ENCODE measurements at places on chromosomes 6 and 20.
A peak's percentile ranks its signal among the peaks of the same experiment; 100 is the strongest.

DNA sequence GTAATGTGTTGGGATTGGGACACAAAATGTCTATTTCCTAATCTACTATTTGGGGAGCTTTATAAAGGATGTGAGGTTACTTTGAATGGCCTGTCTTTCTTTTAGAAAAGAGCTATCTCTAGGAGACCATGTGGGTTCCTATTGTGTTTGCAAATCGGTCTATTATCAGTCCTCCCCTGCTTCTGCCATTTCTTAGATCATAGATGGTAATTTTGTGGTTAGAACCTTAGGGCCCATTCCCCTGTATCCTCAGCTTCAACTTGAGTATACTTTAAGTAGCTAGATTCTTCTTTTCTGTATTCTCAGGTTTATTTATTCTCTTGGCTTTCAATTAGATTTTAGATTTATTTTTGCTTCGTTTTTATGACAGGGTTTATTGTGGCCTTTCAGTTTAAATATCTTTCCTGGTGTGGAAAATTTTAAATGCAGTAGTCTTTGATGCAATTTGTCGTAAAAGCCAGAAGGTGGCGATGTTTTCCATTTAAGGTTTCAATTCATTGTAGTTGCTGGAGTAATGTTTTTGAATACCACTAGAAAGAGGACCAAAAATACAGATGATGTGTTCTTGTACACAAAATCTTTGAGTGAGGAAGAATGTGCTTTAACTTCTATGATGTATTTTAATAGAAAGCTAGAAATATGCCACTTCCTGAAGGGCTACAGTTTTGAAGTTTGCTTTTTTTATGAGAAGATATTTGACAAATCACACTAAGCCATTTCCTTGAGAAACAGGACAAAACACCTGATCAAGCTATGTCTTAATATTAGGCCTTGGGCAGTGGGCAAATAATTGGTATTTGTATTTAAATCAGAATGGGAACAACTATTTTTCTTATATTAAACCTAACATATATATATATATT lies 20.3 kb downstream of the TBPL1 start:
- H3K4me1 ChIP-seq = peaks cover 8% of the 10 kb centered on the region
- H3K27ac ChIP-seq = no peak overlapping the region
- H3K27me3 ChIP-seq = no peaks in the 10 kb centered on the region

DNA sequence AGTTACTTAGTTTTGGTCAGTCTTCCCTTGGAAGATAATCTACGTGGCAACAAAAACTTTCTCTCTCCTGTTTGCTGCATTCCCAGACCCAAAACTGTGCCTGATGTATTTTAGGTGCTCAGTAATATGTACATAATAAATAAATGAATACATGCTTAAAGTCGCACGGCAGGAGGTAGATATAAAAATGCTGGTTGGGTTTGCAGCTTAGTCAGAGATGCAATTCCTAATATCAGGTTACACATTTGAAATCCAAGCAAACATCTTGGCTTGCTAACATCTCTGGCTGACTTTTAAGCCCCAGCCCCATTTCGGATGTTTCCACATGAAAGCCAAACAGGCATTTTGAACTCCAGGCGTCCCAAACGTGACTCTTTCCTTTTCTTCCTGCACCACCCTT lies 91.0 kb downstream of the KCNQ5 start:
- no peak overlapping the region for H3K27ac ChIP-seq
- peaks cover 2% of the 10 kb centered on the region for H3K36me3 ChIP-seq
- peaks cover 10% of the 10 kb centered on the region for H3K4me1 ChIP-seq
- no peak for DNase-seq
- H3K4me3 ChIP-seq = no peak overlapping the region

DNA sequence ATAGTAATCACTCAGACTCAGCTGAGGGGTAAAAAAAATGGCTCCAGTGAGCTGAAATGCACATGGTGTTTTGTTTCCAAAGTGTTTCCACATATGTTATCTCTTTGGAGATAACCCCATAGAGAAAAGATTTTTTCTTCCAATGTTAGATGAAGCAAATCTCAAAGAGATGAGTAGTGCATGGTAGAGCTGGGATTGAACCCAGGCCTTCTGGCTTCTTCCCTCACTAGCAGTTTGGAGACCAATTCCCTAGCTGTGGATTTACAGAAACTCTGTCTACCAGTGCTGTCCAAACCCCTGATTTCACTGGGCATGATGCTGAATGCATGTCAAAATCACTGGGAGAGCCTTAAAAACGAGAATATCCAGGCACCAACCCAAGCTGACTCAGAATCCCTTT lies 165.1 kb downstream of the LRFN2 start:
- H3K27ac ChIP-seq = no peak overlapping the region
- no peaks in the 10 kb centered on the region for H3K36me3 ChIP-seq
- no peak overlapping the region for H3K4me3 ChIP-seq
- no peaks in the 10 kb centered on the region for H3K4me1 ChIP-seq

- no peak overlapping the region for H3K4me3 ChIP-seq
- no peaks in the 10 kb centered on the region for H3K27me3 ChIP-seq
- DNase-seq = no peak
- H3K27ac ChIP-seq = no peak overlapping the region
- H3K4me1 ChIP-seq = no peaks in the 10 kb centered on the region
Measured at GRCh38 chr6:154830771-154831170, 97.6 kb downstream of the SCAF8 start.

GRCh38 chr6:145147981-145148749 lies 587.2 kb downstream of the EPM2A start:
- H3K36me3 ChIP-seq = no peaks in the 10 kb centered on the region
- no peaks in the 10 kb centered on the region for H3K27me3 ChIP-seq
- peaks cover 26% of the 10 kb centered on the region for H3K4me1 ChIP-seq
- H3K27ac ChIP-seq = no peak overlapping the region
- no peak for DNase-seq
- H3K4me3 ChIP-seq = no peak overlapping the region

GRCh38 chr20:59774921-59775686 lies 158.3 kb downstream of the SYCP2 start:
- no peak overlapping the region for H3K4me3 ChIP-seq
- no peaks in the 10 kb centered on the region for H3K27me3 ChIP-seq
- no peak overlapping the region for H3K27ac ChIP-seq
- no peak for DNase-seq

- no peak overlapping the region for H3K4me3 ChIP-seq
- peaks cover 2% of the 10 kb centered on the region for H3K36me3 ChIP-seq
- H3K4me1 ChIP-seq = no peaks in the 10 kb centered on the region
- no peak for DNase-seq
- H3K27me3 ChIP-seq = no peaks in the 10 kb centered on the region
Measured at GRCh38 chr6:136169394-136170148, 80.5 kb downstream of the MTFR2 start.

- peaks cover 17% of the 10 kb centered on the region for H3K4me1 ChIP-seq
- H3K27ac ChIP-seq = no peak overlapping the region
- no peaks in the 10 kb centered on the region for H3K36me3 ChIP-seq
Measured at GRCh38 chr6:36127462-36128016, 2.8 kb upstream of the MAPK13 start.

GRCh38 chr20:62908971-62909791 lies 17.1 kb downstream of the DIDO1 start:
- no peak overlapping the region for H3K27ac ChIP-seq
- H3K4me1 ChIP-seq = peaks cover 4% of the 10 kb centered on the region
- no peak overlapping the region for H3K4me3 ChIP-seq
- H3K27me3 ChIP-seq = no peaks in the 10 kb centered on the region

DNA sequence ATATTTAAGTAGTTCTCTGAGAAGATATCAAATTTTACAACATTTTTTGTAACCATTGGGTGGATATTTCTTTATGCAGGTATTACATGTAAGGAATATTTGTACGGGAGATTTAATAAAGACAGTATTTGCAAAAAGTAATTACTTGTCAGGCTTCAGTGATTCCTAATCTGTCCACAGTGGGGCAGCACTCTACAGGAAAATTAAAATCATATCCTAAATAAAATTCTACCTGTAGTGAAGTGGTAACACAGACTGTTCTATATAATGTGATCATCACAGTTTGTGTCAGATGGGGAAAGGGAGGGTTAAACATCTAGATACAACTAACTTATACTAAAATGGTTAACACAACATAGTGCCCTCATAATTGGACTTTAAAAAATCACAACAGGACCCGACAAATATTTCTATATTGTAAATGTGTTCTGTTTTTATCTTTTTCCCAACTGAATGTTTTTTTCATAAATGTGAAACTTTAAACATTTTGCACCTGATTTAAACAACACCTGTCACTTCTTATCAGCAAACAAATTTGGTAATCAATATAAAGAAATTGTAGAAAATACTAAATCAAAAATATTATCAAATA lies 145.6 kb upstream of the MANEA start:
- no peak overlapping the region for H3K4me3 ChIP-seq
- no peak overlapping the region for H3K27ac ChIP-seq

- H3K36me3 ChIP-seq = peaks cover 2% of the 10 kb centered on the region
- no peak overlapping the region for H3K27ac ChIP-seq
- H3K4me1 ChIP-seq = peaks cover 26% of the 10 kb centered on the region
- H3K4me3 ChIP-seq = no peak overlapping the region
- no peaks in the 10 kb centered on the region for H3K27me3 ChIP-seq
Measured at GRCh38 chr6:16494793-16495192, 256.4 kb downstream of the GMPR start.

- H3K4me3 ChIP-seq = no peak overlapping the region
- no peak overlapping the region for H3K27ac ChIP-seq
- no peaks in the 10 kb centered on the region for H3K27me3 ChIP-seq
- DNase-seq = no peak
- H3K36me3 ChIP-seq = peaks cover 5% of the 10 kb centered on the region
- H3K4me1 ChIP-seq = peaks cover 8% of the 10 kb centered on the region
Measured at GRCh38 chr20:9485614-9486340, 28.6 kb upstream of the LAMP5 start.

GRCh38 chr6:151698931-151699700 lies 108.4 kb upstream of the ESR1 start:
- H3K27ac ChIP-seq = no peak overlapping the region
- no peaks in the 10 kb centered on the region for H3K4me1 ChIP-seq
- no peak overlapping the region for H3K4me3 ChIP-seq
- DNase-seq = no peak
- H3K36me3 ChIP-seq = no peaks in the 10 kb centered on the region

GRCh38 chr6:169243661-169244060 lies 10.0 kb downstream of the THBS2 start:
- H3K27ac ChIP-seq = no peak overlapping the region
- no peaks in the 10 kb centered on the region for H3K36me3 ChIP-seq
- no peak overlapping the region for H3K4me3 ChIP-seq
- H3K4me1 ChIP-seq = no peaks in the 10 kb centered on the region

GRCh38 chr6:11805259-11806053 lies 26.9 kb upstream of the ADTRP start:
- H3K27me3 ChIP-seq = peaks cover 3% of the 10 kb centered on the region
- no peak overlapping the region for H3K4me3 ChIP-seq

DNA sequence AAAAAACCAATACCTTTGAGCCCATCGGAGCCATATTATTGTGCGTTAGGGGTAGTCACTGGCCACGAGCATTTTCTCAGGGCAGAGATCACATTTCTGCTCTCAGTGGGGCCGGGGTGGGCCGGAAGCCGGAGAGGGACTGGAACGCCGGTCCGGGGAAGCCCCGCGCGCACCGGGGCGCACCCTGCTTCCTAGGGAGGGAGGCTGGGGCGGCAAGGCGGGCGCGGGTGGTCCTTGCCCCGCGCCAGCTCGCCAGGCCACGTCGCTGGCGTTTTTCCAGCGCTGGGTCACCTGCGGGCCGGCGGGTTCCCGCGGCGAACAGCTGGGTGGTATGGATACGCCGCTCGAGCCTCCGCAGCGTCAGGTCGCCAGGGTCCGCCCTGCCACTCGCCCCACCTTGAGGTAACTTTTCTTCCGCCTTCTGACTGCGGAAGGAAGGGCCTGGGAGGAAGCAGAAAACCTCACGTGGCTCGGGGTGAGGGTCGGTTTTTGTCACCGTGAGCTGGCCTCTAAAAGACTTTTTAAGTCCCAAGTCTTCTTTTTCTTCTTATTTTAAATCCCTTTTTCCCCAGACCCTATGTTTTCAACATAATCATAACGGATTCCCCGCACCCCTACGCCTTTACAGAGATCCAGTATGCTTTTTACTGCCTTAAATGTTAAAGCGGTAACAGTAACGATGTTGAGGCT lies 2.7 kb upstream of the EEF1A1 start:
- peaks cover 25% of the 10 kb centered on the region for H3K36me3 ChIP-seq
- no peak for DNase-seq
- H3K4me1 ChIP-seq = peaks cover 26% of the 10 kb centered on the region
- H3K27ac ChIP-seq = peak overlapping the region; percentile 27
- peak overlapping the region; percentile 68 for H3K4me3 ChIP-seq

DNA sequence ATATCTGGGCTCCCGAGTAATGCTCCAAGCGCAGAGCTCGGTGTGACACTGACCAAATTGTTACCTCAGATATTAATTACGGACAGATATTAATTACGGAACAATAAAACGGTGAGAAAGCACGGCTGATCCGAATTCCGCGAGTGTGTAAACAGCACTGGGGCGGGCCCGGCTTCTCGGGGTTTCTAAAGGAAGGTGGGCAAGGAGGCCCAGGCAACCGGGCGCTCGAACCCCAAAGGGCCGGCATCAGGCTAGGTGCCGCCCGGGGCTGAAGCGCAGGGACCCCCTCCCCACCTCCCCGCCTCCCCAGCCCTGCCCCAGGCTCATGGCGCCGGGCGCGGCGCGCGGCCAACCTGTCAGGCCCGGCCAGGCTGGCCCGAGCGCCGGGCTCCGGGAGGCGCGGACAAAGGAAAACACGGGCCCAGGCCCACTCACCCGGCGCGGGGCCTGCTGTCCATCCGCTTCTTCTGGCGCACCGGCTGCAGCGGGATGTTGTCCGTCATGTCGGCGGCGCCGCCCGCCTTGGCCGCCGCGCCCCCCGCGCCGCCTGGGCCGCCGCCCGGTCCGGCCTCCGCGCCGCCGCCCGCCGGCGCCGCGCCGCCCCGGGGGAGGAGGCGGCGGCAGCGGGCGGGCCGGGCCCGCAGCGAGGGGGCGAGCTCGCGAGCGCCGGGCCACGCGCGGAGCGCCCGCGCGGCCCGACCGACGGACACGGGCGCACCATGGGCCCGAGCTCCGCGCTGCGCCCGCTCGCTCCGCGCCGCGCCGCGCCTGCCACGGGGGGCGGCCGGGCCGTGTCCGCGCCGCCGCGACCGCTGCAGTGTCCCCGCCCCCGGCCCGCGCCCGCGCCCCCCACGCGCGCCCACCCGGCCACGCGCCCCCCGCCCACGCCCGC lies at the start of gene ATP9A:
ATP9A (minus strand) TSS at position 524 of the 892 bp plus-strand sequence; CDS start at position 503, 21 bp downstream.
- peak within 1 kb of the TSS; percentile 91 for H3K4me3 ChIP-seq
- H3K27me3 ChIP-seq = peaks cover 5% of the 10 kb centered on the region
- H3K4me1 ChIP-seq = peaks cover 15% of the 10 kb centered on the region
- peak within 1 kb of the TSS; percentile 84 for H3K27ac ChIP-seq
- peak; percentile 13 for DNase-seq

- peaks cover 7% of the 10 kb centered on the region for H3K36me3 ChIP-seq
- peaks cover 42% of the 10 kb centered on the region for H3K4me1 ChIP-seq
- DNase-seq = no peak
- H3K27me3 ChIP-seq = no peaks in the 10 kb centered on the region
Measured at GRCh38 chr20:50138120-50138478, 15.4 kb downstream of the PEDS1 start.

- no peaks in the 10 kb centered on the region for H3K36me3 ChIP-seq
- H3K4me3 ChIP-seq = no peak overlapping the region
- H3K4me1 ChIP-seq = peaks cover 2% of the 10 kb centered on the region
- no peak for DNase-seq
- H3K27ac ChIP-seq = no peak overlapping the region
Measured at GRCh38 chr6:169710009-169710408, 8.1 kb downstream of the C6orf120 start.

GRCh38 chr6:162653808-162654207 lies 73.8 kb downstream of the PRKN start:
- no peaks in the 10 kb centered on the region for H3K27me3 ChIP-seq
- no peaks in the 10 kb centered on the region for H3K4me1 ChIP-seq
- DNase-seq = no peak
- H3K36me3 ChIP-seq = peaks cover 5% of the 10 kb centered on the region
- H3K27ac ChIP-seq = no peak overlapping the region
- no peak overlapping the region for H3K4me3 ChIP-seq

- peaks cover 8% of the 10 kb centered on the region for H3K27me3 ChIP-seq
- H3K4me3 ChIP-seq = no peak overlapping the region
- no peak overlapping the region for H3K27ac ChIP-seq
- H3K36me3 ChIP-seq = peaks cover 2% of the 10 kb centered on the region
- no peak for DNase-seq
- H3K4me1 ChIP-seq = no peaks in the 10 kb centered on the region
Measured at GRCh38 chr20:53238121-53238660, 266.0 kb downstream of the TSHZ2 start.

Measured in neural crest cell (in vitro differentiated cells).